Activated effector memory CD4-positive, alpha-beta T cell treated with Interleukin-2 at 50 U/mL for 16 hours (primary cell): ENCODE measurements at places on chromosomes 7 and 10.

GRCh38 chr10:132577350-132578003, 39.9 kb downstream of the INPP5A start:
- DNase-seq, result no peak

- DNase-seq, result no peak
These were observed 8.8 kb downstream of the NODAL start for GRCh38 chr10:70432561-70433263.

- DNase-seq, result no peak
These were observed 71.7 kb downstream of the CALD1 start for GRCh38 chr7:134851141-134851540.

DNA sequence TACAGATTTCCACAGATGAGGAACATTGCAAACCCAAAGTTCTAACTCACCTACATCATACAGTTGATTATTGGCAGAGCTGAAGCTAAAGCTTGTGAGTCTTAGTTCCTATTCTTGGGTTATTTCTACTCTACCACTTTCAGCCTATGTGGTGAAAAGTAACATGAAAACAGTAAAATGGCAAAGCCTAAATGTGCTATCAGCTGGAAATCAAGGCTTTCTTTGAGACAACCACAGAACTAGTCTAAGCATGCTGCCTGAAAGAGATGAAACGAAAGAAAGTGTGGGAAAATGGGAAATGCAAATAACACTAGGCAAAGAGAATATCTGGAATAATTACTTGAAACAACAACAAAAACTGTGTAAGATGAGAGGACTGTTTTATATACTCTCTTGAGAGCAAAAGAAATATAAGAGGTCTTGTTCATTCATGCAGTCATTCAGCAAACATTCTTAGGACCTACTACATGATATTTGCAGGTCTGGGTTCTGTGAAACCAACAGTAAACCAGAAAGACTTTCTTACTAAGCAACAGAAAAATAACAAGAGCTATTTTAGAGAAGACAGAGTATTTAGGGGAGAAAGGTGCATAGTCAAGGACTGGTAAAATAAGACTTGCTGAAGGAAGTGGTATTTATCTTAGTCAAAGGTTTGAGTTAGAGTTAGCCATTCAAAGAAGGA, 437.1 kb downstream of the HTR7 start:
- DNase-seq, result no peak

- no peak for DNase-seq
These were observed 3.1 kb downstream of the FLNC start for GRCh38 chr7:128833148-128833945.

- no peak for DNase-seq
These were observed 6.9 kb downstream of the MTG1 start for GRCh38 chr10:133400624-133401424.

DNA sequence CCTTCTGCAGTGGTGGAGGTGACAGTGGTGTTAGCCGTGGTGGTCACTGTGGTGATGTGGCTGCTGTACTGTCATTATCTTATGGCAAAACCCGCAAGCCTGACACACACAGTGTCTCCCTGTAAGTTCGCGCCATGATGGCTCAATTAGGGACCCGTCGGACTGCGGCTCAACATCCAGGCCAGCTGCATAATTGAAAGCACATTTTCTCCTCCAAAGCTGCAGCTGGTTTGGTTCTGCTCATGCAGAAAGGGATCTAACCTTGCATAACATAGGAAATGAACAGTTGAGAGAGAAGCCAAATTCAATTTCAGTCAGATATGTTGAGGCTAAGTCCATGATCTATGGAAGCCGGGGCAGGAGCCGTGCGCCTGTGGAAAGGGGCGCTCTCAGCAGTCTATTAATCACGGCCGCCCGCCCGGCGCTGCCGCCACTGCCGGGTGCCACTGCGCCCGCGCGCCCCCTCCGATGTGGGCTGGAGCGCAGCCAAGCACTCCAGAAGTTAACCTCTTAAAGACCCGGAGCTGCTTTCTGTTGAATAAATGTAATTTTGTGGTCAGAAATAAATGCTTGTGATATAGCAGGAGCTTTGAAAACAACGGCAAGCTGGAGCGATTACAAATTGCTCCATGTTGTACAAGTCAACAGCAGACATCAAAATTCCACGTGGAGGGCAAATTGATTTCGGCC, 227.7 kb downstream of the CUX1 start:
- no peak for DNase-seq

- no peak for DNase-seq
These were observed 110.4 kb downstream of the TCF7L2 start for GRCh38 chr10:113060201-113061053.

DNA sequence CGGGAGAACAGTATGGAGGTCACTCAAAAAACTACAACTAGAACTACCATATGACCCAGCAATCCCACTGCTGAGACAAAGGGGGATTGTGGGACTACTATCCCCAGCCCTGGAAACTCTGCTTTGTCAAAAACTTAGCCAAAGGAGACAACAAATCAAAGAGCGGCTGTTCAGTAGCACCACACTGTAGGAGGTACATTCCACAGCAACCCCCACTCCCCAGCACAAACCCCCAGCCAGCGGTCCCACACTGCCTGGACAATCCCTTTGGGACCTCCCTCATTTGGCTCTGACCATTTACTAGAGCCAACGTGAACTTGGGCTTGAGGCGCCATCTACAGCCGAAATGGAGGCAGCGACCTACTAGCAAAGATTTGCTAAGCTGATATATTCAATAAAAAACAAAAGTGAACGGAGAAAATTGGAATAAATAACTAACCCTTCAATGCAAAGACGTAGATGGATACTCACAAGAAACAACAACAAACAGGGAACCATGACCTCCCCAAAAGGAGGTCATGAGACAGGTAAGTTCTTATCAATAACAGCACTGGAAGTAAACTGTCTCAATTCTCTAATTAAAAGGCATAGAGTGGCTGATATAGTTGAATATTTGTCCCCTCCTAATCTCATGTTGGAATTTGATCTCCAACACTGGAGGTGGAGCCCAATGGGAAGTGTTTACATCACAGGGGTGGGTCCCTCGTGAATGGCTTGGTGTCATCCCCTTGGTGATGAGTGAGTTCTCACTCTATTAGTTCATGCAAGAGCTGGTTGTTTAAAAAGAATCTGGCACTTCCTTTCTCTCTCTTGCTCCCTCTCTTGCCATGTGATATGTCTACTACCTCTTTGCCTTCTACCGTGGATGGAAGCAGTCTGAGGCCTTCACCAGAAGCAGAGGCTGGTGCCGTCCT, 119.0 kb upstream of the KCNMA1 start:
- no peak for DNase-seq
